ENCODE measurements at places on chromosomes 3 and 15. TPM values are rescaled to one million over a fixed set of nuclear protein-coding genes. Genes with fewer than 3 reads are reported as not detected.

Gene ACTC1
- total RNA-seq = 90.0 TPM

Gene MDFIC2
- not detected for total RNA-seq

Gene SLC28A1
- total RNA-seq = not detected

Gene CORO2B
- total RNA-seq = 3.4 TPM

Gene ANKRD63
- 0.26 TPM for total RNA-seq
